Mesendoderm (in vitro differentiated cells): ENCODE measurements at places on chromosomes 5 and 9.

- no peak for DNase-seq
These were observed 1005.8 kb downstream of the CDH12 start for GRCh38 chr5:21847300-21847699.

- no peak for DNase-seq
These were observed 316.1 kb downstream of the TLE1 start for GRCh38 chr9:81373294-81373693.

DNA sequence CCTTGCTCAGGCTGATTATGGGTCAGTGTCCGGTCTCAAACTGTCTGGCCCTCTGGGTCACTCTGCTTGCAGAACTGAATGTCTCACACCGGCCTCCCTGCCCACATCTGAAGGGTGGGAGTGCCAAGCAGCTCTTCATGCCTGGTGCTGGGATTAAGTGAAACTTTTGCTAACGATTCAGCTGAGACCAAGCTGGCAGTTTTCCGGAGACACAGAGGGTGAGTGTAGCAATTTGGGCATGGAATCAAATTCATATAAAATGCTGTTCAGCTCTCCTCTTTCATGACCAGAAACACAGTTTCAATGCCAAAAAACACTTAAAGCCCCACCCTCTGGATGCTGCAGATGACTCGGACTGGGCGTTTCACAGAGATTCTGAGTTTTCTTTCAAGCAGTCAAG lies 207.5 kb downstream of the NXNL2 start:
- no peak for DNase-seq

- no peak for DNase-seq
These were observed 48.7 kb upstream of the SLC46A2 start for GRCh38 chr9:112939418-112939817.

DNA sequence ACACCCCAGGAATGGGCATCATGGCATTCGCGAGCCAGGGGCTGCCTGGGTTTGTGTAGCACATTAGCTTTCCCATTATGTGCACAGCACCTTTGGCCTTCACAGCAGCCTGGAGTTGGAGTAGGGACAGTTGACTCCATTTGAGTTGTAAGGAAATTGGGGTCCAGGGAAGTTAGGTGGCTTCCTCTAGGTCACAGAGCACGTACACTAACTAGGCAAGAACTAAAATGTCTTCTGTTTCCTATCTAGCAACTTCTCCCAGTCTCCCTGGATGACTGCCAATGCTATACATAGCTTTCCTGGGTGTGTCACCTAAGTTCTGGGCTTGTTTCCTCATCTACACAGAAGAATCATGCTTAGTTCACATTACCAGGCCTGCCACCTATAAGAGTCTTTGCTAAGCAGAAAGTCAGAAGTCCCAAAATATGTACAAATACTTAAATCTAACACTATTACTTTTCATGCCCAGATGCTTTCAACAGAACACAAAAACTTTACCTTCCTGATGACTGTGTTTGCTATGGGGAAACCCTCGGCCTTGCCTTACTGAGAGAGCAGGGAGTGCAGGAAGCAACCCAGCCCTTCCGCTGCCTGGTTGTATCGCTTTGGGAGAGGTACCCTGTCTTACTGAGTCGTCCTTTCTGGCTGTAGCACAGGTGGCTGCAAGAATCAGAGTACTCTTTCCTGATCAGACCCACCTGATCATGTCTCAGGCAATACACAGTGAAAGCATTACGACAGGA lies 12.0 kb downstream of the MACROH2A1 start:
- DNase-seq, result no peak
